ENCODE measurements at places on chromosomes 3 and 15.

DNA sequence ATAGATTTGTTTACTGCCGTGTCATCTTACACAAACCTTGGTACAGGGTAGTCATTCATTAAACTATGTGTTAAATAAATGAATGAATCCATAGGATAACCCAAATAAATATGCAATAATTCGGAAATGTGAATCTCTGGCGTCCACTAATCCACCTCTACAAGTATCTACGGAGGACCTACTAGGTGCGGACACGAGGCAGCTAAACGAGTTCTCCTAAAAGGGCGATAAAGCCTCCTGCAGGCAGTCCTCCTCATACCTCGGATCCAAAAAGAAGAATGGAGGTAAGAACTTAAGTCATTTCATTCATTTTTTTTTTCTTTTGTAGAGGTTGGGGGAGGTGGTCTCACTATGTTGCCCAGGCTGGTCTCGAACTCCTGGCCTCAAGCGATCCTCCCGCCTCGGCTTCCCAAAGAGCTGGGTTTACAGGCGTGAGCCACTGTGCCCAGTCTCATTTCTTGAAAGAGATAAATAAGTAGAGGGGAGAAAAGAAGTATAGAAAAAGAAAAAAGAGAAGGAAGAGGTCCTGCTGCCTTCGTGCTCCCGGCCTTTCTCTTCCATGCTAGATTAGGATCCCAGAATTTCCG is 706 bp upstream of the RPL35A start:
- no peak for DNase-seq

- DNase-seq: no peak
Observed at GRCh38 chr3:197593046-197593380, 37.2 kb upstream of the BDH1 start.

- no peak for DNase-seq
Observed at GRCh38 chr15:27427276-27427675, 456.3 kb downstream of the GABRG3 start.

GRCh38 chr3:23519314-23520208 is 286.2 kb upstream of the UBE2E1 start:
- DNase-seq: no peak

DNA sequence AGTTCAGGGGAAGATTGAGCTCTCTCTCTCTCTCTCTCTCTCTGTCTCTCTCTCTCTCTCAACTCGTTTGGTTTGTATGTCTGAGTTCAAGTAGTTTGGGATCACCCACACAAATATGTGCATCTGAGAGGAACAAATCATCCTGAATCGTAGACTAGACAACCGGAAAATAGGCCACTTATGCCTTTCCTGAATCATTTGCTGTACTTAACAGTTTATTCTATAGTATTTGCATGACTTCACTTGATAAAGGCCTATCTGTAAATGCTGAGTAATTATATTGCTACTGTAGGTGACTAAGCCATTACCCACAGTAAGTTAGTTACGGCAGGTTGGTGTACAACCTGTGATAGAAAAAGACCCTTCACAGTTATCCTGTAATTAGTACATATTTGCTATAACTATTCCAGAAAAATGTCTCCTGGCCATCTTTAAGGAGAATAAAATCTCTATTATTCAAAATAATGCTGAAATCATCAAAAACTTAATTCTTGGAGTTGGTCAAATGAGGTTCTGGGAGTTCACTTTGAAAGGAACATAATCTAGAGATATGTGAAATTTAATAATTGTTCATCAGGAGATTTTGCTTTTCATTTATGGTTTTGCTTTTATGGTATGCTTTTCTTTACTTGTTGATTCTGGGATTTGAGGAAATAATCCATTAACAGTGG is 31.1 kb downstream of the OXSM start:
- no peak for DNase-seq

- DNase-seq: no peak
Observed at GRCh38 chr3:190058521-190059241, 62.0 kb downstream of the P3H2 start.

GRCh38 chr3:141076797-141077571 is 25.8 kb downstream of the SPSB4 start:
- peak; percentile 6 for DNase-seq

DNA sequence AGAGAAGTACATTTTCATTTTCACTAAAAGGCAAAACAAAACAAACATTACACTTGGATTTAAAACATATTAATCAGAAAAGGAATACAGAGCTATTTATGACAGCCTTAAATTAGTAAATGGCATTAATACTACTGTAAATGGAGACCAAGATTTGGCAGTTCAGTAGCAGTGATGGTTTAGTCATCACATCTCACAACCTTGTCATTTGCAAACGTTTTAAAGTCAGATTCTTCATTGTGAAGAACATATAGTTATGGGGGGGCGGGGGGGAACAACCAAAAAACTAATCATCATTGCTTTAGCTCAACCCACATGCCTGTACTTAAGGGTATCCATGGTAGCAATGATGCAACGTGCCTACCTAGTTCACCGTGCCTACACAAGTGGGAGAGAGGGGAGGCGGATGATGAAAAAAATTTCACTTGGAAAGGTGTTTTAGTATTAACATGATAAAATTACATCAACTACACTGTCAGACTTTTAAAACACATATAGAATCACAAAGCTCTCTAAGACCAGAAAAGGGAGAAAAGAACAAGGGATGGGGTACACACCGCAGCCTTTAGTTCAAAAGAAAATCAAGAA is 40.1 kb downstream of the DLG1 start:
- DNase-seq: no peak

GRCh38 chr3:143208976-143209714 is 89.6 kb downstream of the CHST2 start:
- DNase-seq: no peak

DNA sequence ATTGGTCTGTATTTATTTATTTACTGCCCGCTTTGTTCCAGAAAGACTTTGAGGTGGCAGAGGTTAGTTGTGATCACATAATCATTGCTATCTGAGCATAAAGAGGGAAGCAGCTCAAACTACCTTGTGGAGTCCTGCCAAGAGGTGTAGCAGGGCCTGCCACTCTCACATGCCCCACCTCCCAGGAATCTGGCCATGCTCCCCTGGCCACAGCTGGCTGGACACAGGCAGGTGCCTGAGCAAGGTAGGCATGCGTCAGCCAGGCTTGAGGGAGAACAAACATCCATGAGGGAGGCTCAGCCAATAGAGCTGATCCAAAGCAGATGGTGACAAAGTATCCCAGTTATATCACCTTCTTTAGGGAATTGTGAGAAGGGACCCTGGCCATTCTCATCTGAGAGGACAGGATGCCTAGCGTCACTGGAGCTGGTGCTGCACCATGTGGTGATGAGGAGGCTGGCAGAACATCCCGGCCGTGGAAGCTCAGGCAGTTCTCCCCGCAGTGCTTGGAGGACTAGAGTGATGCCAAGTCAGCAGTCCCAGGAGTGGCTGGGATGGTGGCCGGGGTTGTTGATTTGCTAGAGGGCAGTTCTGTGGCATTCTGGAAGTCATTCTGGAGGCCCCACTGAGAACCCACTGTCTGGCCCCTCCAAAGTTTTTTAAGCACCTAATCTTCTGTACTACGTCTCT is 6.8 kb upstream of the POLG start:
- no peak for DNase-seq

DNA sequence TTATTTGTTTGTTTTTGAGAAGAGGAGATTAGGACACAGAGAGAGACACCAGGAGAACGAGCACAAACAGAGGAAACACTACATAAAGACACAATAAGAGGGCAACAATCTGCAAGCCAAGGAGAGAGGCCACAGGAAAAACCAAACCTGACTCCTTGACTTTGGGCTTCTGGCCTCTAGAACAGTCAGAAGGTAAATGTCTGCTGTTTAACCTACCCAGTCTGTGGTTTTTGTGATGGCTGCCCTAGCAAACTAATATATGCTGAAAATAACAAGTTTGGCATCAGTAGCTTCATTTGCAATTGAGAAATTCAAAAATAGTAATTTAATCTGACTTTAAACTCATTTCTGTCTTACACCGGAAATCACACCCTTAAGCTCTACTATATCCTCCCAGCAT is 110.2 kb downstream of the P3H2 start:
- DNase-seq: no peak

DNA sequence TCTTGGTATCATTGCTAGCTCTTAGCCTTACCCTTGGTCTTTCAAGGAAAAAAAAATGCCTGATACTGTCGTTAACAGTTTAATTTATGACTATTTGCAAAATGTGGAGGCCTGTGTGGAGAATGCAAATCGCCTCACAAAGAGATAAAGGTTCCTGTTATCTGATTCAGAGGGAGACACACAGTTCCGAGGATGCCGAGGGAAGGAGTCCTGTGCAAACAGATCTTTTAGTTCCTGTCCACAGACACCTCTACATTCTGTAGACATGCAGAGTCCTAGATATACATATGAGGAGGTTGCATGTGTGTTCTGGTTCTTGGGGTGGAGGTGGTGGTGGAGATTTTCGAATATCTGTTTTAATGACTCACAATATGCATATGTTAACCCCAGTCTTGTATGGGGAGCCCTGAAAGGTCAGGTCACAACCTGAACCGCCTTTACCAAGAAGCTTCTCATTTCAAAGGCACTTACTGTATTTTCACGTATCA is 5.7 kb downstream of the NR2F2 start:
- DNase-seq: no peak

GRCh38 chr3:76242886-76243753 is 457.8 kb upstream of the ZNF717 start:
- no peak for DNase-seq

DNA sequence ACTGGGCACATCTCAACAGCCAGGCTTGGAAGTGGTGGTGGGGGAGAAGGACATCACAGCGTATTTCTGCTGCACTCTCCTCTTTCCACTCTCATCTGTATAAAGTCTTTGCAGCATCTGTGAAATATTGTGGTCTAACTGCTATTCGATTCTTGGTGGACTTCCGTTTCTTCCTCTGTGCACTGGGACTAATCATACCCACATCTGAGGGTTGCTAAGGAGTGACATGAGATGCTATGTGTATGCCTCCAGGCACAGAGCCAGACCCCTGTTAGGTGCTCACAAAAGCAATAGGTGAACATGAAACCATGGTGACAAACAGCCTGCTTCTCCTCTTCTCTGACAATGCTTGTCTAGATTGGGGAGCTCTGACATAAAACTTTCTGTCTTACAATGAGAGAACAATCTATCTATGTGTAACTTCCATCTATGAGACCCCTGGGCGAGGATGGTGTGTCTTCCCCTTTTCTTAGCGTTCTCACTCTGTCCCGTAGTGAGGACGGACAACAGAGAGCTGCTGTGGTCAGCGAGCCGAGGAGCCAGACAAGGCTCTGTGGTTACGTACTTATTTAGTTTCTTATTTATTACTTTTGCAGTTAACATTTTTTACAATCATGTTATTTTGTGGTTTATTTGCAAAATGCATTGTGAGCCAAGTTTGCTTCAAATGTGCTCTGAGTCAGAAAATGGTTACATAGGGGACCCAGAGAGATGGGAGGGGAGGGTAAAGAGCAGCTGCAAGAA is 196.7 kb upstream of the TPRG1 start:
- DNase-seq: peak; percentile 19

DNA sequence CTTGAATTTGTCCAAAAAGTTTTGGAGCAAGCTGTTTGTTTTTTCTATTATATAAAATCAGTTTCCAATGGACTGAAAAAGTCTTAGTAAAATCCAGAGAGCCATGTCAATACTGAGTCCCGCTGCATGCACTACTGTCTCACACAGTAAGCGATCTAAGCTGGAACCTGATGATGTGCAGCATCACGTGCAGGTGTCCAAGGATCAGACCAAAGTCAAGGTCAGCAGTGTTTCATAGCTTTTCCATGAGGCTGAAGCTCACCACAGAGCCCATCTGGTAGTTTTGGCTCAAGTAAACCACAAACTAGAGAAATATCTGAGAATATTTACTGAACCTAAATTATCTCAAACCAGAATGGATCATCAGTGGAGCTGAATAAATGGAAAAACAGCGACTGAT is 784.0 kb upstream of the SEMA6D start:
- DNase-seq: no peak

DNA sequence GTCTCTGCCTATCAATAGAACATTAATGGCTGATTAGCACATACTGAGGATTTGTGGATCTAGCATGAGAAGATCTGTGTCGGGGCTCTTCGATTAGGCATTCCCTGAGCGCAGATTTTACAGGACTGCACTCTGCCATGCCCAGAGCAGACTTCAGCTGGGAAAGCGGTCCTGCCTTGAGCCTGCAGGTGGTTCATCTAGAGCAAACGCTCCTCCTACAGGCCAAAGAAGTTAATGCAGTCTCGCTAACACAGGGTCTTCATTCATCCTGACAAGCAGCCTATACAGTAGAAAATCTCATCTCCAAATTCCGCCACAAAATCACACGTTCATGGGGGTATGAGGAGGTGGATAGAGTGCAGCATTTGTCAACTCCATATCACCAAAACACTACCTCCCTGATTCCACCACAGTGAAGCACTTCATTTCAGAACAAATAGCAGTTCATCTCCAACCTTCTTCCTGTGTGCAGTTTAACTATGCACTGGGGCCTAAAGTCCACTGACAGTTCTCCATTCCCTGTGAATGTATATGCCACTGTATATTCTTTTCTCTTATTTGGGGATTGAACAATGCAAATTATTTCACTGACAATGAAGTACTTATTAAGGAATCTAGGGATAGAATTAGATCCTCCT is 405.8 kb downstream of the IGSF11 start:
- DNase-seq: peak; percentile 2

DNA sequence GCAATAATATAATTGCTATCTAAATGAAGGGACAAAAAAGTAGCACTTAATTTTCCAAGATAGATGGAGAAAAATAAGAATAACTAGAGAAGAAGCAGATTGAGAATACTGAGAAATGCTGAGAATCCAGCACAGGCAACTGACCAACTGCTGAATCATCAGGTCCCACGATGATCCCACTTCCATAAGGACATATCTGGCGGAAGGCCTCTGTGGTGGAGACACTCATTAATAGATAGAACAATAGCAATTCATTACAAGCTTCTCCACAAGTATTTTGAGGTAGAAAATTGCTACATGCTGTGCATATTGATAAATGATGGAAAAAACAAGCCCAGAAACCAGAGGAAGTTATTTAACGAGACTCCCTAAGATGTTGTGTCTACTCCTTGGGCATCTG is 105.9 kb downstream of the DUT start:
- no peak for DNase-seq

DNA sequence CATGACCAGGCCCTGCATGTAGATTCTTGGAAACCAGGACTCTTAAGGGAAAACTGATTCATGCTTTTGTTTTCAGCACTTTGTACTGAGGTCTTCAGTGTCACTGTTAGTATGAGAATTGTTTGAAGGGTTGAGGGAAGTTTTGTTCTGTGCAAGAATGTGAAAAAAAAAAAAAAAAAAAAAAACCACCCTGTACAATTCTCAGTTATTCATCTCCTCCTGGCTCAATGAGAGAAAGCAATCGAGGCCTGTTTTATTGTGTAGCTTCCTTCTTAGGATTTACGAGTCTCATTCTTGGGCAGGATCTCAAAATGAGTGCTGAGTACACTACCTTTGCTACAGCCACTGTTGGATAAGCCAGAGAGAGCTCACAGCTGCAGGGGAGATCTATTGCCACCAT is 469.5 kb downstream of the CNTN4 start:
- DNase-seq: no peak

GRCh38 chr15:73631915-73632669 is 1.1 kb downstream of the NPTN start:
- DNase-seq: no peak

DNA sequence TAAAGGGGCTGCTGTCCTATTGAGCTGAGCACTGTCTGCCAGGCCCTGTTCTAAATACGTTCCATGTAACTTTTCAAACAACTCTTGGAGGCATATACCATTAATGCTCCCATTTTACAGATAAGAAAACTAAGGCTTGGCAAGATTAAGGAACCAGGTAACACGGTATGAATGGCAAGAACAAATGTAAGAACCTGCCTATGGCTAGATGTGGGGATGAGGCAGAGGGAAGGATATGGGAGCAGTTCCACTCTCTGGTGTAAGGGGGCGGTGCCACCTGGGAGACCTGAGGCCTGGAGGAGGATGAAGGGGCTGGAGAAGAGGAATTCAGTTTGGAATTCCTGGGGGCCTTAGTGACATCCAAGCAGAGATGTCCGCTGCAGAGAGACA is 3.8 kb upstream of the LMAN1L start:
- no peak for DNase-seq

Data from CD4-positive, alpha-beta T cell treated with Interleukin-12 subunit alpha and Interleukin-12 subunit beta, for 1 hour (primary cell).